Activated CD8-positive, alpha-beta T cell treated with anti-CD3 and anti-CD28 coated beads for 36 hours (primary cell): ENCODE measurements at places on chromosomes 2 and 18. TPM values are rescaled to one million over a fixed set of nuclear protein-coding genes. Genes with fewer than 3 reads are reported as not detected.

- H3K27me3 ChIP-seq: no peaks in the 10 kb centered on the region
- no peaks in the 10 kb centered on the region for H3K4me1 ChIP-seq
Observed at GRCh38 chr18:42654556-42654955, 460.9 kb downstream of the RIT2 start.

GRCh38 chr2:60510713-60511112, 42.7 kb downstream of the BCL11A start:
- H3K4me1 ChIP-seq: peaks cover 8% of the 10 kb centered on the region
- H3K4me3 ChIP-seq: no peak overlapping the region
- H3K27ac ChIP-seq: no peak overlapping the region
- H3K27me3 ChIP-seq: peaks cover 14% of the 10 kb centered on the region
- DNase-seq: no peak
- no peaks in the 10 kb centered on the region for H3K36me3 ChIP-seq

- H3K27me3 ChIP-seq: no peaks in the 10 kb centered on the region
- H3K27ac ChIP-seq: peak overlapping the region; percentile 56
- H3K4me1 ChIP-seq: peaks cover 90% of the 10 kb centered on the region
- DNase-seq: no peak
- H3K4me3 ChIP-seq: no peak overlapping the region
Observed at GRCh38 chr2:233423552-233423860, 69.2 kb downstream of the DGKD start.

- no peak for DNase-seq
- no peak overlapping the region for H3K27ac ChIP-seq
- H3K36me3 ChIP-seq: no peaks in the 10 kb centered on the region
Observed at GRCh38 chr2:152354909-152355308, 19.9 kb downstream of the FMNL2 start.

GRCh38 chr18:24209558-24209957, 70.7 kb downstream of the CABYR start:
- no peak overlapping the region for H3K4me3 ChIP-seq
- no peak overlapping the region for H3K27ac ChIP-seq
- no peak for DNase-seq
- H3K4me1 ChIP-seq: no peaks in the 10 kb centered on the region
- peaks cover 2% of the 10 kb centered on the region for H3K27me3 ChIP-seq
- no peaks in the 10 kb centered on the region for H3K36me3 ChIP-seq

RIT2 gene
- total RNA-seq: not detected

SERPINB7 gene
- total RNA-seq: not detected

DLX2 gene
- total RNA-seq: not detected

TFPI gene
- total RNA-seq: not detected
